ENCODE measurements at places on chromosomes 6 and 20.

DNA sequence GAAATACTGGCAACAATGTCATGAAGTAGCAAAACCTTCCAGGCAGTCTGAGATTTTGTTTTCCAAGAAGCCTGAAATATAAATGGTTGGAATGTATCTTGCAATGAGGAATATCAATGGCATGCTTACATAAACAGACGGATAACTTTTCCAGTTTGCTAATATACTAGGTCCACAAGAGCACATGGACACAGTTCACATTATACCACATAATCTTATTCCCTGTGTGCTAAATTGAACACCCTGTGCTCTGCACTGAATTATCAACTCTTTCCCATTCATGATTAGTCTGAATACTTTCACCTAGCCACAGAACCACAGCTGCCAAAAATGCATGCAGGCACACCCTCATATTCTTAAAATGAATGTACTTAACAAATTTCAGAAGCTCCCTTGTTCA lies 274.3 kb downstream of the COL12A1 start:
- DNase-seq, result peak; percentile 78

- DNase-seq, result no peak
These were observed 4.0 kb downstream of the ID4 start for GRCh38 chr6:19841181-19841580.

DNA sequence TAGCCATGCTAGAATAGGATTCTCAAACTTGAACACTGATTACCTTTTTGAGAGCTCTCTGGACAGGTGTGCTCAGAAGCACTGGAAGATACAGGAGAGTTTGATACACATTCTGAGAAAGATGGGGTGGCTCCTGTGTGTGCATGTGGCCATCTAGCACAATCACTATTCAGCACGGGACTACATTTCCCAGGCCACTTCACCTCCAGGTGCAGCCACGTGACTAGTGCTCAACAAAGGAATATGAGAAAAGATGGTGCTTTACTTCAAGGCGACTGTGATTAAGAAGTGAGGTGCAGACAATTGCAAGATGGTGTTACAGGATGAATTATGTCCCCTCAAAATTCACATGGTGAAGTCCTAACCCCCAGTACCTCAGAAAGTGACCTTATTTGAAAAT lies 103.8 kb downstream of the BACH2 start:
- DNase-seq, result no peak

GRCh38 chr20:33407251-33407650 lies 5.9 kb upstream of the CDK5RAP1 start:
- DNase-seq, result peak; percentile 75

GRCh38 chr6:105402090-105402938 lies 568 bp downstream of the PREP start:
- DNase-seq, result peak; percentile 55

GRCh38 chr20:54228841-54229240 lies 21.0 kb downstream of the PFDN4 start:
- no peak for DNase-seq

DNA sequence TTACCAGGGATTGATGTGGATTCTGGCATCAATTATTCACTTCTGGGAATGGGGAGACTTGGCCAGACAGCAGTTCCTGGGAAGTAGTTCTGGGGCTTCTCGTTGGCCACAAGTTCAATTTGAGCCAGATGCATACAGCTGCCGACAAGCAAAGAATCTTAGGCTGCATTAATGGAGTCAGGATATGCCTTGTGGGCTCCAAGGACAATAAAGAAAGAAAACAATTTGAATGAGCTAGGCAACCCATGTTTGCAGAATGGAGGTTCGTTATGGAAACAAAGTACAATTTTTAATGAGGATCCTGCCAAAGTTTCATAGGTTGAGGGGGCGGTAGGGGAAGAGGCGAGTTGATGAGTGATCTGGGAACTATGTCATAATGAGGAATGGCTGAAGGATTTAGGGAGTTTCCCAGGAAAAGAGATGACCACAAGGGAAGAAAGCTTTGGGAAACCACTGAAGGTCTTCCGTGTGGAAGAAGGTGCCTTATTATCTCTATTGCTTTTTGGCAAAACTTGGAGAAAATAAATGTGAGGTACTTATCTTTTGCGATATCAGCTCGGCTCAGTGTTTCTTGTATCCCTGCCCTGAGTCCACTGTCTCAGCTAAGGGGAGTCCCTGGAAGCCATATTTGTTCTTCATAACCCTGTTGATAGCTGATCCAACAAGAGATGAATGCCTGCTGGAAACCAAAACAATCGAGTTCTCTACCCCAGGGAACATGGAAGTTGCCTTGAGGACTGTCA lies 181.0 kb upstream of the ZNF217 start:
- DNase-seq, result peak; percentile 79

DNA sequence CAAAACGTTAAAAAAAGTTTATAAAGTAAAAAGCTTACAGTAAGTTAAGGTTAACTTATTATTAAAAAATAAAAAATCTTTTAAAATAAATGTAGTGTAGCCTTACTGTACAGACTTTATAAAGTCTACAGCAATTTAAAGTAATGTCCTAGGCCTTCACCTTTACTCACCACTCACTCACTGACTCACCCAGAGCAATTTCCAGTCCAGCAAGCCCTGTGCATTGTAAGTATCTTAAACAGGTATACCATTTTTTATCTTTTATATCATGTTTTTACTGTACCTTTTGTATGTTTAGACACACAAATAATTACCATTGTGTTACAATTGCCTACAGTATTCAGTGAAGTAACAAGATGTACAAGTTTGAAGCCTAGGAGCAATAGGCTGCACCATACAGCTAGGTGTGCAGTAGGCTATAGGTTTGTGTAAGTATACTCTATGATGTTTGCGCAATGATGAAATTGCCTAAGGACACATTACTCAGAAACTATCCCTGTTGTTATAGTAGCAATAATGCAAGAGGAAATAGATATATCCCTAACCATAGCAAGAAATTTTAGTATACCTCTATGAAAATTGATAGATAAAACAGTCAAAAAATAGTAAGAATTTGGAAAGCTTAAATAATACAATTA lies 39.5 kb downstream of the FBXO5 start:
- no peak for DNase-seq

DNA sequence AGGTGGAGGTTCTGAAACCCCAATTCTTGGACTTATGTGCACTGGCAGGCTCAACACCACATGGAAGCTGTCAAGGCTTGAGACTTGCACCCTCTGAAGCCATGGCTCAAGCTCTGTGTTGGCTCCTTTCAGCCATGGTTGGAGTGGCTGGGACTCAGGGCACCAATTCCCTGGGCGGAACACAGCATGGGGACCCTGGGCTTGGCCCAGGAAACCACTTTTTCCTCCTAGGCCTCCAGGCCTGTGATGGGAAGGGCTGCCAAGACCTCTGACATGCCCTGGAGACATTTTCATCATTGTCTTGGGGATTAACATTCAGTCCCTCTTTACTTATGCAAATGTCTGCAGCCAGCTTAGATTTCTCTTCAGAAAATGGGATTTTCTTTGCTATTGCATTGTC lies 26.2 kb upstream of the CLDN20 start:
- no peak for DNase-seq

- DNase-seq, result peak; percentile 43
These were observed 222.7 kb downstream of the EYA2 start for GRCh38 chr20:47117371-47117770.

- peak; percentile 56 for DNase-seq
These were observed 7.5 kb upstream of the FOXP4 start for GRCh38 chr6:41538556-41539182.

DNA sequence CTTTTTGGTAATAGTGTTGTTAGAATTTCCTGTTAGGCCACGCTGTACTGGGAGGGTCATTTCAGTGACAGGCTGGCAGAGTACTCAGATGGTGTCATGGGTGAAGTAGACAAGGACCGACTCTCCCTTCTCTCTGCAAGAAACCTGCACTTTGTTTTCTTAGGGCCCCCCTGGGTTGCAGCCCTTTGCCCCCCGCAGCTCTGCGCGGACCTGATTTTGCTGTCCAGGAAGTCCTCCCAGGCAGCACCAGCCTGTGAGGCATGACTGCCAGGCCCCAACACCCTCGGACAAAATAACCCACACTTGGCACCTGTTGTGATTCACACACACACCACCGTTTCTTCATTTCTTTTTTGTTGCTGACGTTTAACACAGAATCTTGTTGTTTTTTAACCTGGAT lies 21.8 kb upstream of the CLDN20 start:
- DNase-seq, result no peak

DNA sequence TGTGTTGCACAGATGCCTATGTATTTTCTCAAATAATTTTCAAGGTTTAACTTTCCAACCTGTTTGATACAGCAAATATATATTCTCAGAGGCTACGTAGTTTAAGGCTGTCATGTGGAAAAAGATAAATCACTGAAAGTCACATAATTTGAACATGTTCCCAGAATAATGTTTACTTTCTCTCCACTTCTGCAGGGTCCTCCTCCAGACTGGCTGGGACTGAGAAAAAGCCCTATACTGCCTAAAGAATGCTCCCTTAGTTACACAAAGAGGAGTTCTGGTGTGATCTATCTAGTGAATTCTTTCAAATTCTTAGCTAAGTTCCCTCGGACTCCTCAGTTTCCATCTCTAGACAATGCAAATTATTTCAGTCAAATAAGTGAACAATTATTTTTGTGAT lies 411.0 kb downstream of the C6orf118 start:
- DNase-seq, result no peak

- peak; percentile 85 for DNase-seq
These were observed 69.9 kb upstream of the DDR1 start for GRCh38 chr6:30814146-30815040.

GRCh38 chr6:28117386-28118050 lies 6.9 kb upstream of the ZSCAN16 start:
- DNase-seq, result no peak

DNA sequence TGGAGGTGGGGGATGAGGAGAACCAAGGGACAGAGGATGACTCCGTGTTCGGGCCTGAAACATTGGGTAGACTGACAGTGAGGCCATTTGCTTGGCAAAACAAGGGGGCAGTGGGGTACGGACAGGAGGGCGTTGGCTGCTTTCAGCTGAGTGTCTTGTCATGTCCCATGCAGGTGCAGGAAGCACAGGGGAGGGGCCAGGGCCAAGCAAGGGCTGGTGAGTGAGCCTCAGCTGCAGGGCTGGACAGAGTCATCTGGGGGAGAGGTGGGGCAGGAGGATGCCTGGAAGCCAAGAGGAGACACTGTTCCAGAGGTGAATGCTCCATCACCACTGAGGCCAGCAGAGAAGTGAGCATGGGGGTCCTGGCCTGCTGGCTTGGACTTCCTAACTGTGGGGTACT lies 78.4 kb downstream of the ERMARD start:
- DNase-seq, result no peak

GRCh38 chr6:75943381-75943780 lies 129.1 kb downstream of the IMPG1 start:
- DNase-seq, result no peak

DNA sequence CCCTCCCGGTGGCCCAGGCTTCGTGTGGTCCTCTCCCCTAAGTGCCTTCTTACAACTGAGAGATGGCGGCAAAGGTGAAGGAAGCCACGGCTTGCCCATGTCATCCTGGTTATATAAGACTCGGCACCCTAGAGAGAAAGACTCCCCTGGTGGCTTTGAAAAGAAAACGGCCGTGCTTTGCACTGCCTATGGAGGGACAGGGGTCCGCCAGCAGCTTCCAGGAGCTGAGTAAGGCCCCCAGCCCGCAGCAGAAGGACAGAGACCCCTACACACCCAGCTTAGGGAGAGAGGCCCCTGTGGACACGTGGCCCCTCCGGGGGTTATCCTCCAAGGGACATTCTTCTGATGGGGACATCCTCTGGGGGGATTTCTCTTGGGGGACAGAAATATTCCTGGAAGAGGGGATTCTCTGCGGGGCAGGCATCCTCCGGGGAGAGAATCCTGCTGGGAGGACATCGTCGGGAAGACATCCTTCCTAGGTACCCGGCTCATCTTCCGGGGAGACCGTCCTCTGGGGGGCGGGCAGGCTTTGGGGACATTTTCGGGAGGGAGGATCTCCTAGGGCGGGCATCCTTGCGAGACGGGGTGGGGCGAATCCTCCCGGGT lies 511 bp upstream of the OGFR start:
- no peak for DNase-seq

DNA sequence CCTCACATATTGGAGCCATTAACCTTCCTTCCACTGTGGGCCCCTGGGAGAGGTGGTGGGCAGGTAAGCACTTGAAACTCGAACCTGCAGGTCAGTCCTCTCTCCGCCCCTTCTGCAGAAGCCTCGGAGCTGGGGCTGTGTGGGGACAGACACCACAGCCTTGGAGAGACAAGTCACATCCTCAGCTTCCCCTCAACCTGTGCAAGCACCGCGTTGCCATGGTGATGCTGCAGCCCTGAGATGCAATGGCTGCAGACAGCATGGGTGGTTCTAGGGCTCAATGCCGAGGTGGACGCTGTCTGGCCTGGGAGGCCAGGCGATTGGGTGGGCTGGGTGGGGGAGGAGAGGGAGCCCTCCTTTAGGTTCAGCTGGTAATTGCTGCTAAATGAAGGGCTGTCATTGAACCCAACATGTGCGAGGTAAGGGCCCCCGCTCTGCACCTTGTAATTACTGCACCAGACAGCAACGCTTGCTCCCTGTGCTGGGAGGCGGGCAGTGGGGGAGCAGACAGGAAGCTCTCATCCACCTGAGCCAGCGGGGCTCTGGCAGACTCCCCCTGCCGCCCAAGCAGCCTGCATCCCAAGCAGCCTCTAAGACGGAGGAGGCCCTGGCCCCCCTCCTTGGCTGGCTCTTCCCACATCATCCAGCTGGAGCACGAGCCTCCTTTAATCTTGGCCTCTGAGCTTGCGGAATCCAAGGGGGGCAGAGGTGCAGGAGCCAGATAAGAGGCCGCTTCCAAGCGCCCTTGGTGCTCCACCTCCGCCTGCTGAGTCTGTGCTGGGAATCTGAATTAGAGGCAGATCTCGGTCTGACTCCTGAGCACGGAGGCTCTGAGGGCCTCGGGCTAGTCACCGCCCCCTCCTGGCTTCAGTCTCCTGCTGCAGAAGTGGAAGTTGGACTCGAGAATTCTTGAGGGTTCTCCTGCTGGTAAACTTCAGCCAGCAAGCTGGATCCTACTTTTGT lies 39.8 kb upstream of the CDH22 start:
- DNase-seq, result peak; percentile 75

DNA sequence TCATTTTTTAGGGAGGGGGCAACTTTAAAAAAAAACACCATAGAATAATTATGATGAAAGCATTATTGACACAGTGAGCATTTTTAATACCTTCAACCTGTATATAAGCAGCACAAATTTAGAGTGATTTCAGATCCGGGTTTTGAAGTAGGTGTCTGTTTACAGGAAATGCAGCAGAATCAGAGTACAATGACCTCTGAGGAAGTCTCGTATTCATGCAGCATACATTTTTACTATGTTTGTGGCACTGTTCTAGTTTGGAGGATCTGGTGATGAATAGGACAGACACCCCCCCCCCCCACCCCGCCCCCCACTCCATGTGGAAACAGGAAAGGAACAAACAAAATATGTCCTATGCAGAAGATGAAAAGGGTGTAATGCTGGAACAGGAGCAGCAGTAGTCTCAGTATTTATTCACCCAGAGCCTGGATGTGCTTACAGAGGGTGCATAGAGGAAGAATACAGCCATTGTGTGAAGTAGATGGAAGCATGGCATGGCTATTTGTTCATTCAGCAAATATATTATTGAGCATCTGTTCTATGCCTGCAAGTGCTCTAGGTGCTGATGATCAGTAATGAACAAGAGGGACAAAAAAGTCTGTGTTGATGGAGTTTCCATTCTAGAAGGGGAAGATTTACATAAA lies 19.7 kb downstream of the VAPB start:
- DNase-seq, result peak; percentile 38

- DNase-seq, result no peak
These were observed 210.9 kb upstream of the PDE10A start for GRCh38 chr6:165873976-165874375.

GRCh38 chr6:83854001-83854501 lies 891 bp downstream of the RIPPLY2 start:
- no peak for DNase-seq

GRCh38 chr20:43238833-43239232 lies 49.1 kb upstream of the PTPRT start:
- no peak for DNase-seq

- DNase-seq, result no peak
These were observed 33.9 kb downstream of the REV3L start for GRCh38 chr6:111449129-111449528.
